HuH-7 (cell line): ENCODE measurements at places on chromosomes 11 and 22.

DNA sequence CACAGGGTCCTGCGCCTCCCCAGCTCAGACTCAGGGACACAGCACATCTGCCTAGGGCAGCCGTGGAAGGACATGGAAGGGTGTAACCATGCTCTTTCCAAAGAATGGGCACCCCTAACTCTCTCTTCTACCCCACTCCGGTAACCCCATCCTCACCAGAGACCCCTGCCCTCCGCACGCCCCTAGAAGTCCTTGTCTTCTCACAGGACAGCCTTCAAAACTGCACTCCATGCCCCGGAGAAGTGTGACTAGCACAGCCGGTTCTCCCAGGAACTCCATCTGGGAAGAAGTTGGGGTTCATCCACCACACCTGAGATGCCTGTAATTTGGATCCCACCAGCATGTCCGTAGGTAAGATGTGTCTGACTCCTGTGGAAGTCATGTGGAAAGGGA, 25.0 kb downstream of the P2RY2 start:
- no peak for DNase-seq

DNA sequence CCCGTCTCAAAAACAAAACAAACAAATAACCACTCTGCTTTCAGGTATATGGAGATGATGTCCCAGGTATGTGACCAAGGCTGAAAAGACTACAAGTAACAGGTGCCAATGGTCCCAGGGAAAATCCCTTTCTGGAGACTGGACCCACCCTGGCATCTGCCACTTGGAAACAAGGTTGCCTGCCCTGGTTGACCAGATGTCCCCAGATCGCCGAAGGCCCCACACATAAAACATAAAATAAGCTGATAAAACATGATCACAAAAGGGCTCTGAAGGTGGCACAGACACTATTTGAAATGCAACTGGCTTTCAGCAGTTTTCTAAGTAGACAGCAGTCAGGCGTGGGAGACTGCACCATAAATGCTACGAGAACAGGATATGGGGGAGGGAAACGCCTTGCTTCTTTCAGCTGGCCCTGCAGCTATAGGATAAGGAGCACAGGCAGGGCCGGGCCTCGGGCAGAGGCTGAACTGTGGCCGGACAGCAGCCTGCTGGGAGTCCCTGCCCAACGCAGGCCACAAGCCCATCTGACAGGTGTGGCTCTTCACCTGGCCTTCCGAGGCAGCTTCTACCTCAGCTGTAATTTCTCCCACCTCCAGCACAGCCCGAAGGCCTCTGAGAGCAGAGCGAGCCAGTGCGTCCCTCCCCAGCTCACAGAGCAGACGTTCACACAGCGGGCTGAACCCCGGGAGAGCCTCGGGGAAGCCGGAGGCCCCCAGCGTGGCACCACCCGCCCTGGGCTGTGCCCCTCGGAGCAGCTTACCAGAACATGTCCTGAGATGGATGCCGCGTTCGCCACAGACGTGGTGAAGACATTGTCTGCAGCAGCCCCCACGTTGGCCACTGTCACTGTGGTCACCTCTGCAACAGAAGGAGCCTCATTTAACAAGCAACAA, 4.0 kb downstream of the DEAF1 start:
- DNase-seq = no peak

DNA sequence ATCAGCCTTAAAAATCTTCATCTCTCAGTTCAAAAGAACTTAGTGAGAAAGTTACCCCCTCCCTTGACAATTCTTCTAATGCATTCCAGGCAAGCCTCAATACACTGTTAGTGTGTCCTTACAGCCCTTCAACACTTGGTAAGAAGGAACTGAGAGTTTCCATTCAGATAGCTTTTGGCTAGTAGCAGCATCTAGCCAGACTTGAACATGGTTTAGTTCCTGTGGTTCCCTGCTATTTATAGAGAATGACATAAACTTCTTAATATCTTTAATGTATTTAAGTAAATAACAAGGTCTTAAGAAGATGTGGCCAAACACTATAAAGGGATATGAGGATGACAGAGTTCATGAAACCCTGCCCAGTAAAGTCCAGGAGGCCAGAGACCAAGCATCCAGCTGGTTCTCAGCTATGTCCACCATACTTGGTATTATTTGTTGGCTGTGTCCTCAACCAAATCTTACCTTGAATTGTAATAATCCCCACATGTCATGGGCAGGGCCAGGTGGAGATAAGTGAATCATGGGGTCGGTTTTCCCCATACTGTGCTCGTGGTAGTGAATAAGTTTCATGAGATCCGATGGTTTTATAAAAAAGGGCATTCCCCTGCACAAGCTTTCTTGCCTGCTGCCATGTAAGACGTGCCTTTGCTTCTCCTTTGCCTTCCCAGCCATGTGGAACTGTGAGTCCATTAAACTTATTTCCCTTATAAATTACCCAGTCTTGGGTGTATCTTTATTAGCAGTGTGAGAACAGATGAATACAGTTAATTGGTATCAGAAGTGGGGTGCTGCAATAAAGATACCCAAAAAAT, 132.4 kb downstream of the LARGE1 start:
- DNase-seq = no peak

- DNase-seq = no peak
These were observed 339.3 kb downstream of the DCDC1 start for GRCh38 chr11:31030138-31030792.

- DNase-seq = peak; percentile 12
These were observed 21.3 kb downstream of the IZUMO1R start for GRCh38 chr11:94325681-94326080.

DNA sequence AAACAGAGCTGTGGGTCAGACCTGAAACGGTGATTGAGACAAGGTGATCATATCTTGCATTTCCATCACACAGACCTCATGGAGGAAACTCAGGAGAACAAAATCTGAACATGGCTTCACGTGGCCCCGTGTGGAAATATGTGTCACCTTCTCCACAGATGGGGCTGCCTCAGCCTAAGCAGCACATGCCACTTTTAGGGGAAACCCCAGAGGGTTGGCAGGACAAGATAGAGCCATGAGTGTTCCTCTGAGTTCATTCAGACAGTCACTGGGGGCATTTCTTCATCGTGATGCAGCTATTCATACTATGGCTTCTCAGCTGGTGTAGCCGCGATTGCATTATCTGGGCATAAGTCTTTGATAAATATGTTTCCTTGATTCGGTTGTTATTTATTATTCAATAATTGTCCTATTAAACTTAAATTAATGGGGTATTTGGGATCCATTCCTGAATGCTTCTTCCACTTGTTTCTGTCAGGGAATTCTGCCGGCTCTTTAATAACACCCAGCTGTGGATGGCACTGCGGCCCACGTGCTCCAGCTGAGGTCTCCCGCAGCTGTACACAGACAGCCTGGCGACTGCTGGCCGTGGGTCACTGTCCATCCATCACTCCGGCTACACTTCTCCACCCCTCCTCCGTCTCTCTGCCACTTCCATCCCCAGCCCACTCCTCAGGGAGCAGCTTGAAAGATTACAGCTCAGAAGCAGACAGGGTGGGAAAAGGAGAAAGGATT, 485.1 kb downstream of the OPCML start:
- no peak for DNase-seq

DNA sequence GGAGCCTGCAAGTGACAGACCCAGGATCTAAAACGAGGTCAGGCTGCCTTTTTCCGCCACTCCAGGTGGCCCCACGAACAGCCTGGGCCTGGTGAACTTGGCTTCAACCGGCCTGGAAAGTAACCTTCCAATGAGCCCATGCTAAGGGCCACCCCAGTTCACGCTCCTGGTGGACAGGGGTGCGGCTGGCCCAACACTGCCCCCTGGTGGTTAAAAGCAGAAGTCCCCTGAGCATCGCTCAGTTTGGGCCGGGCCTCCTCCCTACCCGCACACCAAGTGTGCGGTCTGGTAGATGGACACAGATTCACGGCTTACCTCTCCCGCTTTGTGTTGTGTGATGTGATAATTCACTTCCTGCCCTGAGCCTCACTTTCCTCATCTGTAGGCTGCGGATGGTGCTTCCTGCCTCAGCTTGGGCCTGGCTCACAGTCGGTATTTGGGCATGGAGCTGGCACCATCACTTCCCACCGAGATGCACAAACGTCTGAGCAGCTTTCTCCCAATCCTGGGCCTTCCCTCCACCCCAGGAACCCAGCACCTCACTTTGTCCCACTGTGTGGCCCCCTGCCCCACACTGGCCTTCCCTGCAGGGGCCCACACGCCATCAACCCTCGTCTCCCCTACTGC, 13.7 kb upstream of the SEC14L3 start:
- DNase-seq = peak; percentile 90
